T-helper 1 cell (primary cell): ENCODE measurements at places on chromosomes 13 and 19.

DNA sequence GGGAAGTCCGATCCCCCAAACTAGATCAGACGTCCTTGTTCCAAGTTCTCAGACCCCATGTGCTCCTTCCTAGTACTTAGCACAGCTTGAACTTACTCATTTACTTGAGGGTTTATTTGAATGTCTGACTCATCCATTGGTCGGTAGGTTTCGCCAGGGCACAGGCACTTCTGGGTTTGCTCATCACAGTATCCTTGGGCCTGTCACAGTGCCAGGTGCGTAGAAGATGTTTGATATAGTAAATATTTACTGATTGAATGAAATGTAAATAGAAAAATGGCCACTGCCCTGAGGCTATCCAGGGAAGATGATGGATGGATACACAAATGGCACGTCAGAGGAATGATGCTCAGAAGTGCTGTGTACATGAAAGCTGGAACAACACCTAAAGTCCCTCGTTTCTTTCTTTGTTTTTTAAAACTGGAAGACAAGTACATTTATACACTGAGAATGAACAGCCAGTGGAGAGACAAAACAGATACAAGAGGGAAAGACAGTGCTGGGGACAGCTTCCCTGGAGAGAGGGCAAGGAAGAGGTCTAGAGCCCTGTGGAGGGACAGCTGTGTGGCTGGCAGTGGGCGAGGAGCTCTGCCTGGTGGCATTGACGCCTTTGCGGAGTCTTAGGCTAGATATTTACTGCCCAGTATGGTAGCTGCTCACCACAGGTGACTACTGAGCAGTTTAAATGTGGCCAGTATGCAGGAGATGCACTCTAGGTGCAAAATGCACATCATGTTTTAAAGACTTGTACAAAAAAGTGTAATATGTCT, 31.2 kb upstream of the KL start:
- DNase-seq = no peak

DNA sequence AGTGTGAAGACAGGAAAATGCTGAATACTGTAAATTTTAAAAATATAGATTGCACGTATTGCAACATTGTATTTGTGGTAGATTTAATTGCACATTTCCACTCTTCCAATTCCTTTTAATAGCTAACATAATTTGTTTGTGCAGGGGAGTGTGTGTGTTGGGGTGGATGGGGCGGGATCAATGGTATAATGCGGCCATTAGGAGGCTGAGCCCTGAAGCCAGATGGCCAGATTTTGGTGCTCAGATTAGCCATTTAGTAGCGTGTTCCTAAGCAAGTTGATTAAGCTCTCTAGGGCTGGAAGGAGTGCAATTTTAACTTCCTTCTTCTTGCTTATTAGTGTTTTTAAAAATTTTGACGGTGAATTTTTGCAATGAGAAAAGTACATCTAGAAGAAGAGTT, 5.8 kb downstream of the OXGR1 start:
- no peak for DNase-seq

GRCh38 chr13:86633346-86633745, 834.1 kb upstream of the SLITRK6 start:
- DNase-seq = no peak

DNA sequence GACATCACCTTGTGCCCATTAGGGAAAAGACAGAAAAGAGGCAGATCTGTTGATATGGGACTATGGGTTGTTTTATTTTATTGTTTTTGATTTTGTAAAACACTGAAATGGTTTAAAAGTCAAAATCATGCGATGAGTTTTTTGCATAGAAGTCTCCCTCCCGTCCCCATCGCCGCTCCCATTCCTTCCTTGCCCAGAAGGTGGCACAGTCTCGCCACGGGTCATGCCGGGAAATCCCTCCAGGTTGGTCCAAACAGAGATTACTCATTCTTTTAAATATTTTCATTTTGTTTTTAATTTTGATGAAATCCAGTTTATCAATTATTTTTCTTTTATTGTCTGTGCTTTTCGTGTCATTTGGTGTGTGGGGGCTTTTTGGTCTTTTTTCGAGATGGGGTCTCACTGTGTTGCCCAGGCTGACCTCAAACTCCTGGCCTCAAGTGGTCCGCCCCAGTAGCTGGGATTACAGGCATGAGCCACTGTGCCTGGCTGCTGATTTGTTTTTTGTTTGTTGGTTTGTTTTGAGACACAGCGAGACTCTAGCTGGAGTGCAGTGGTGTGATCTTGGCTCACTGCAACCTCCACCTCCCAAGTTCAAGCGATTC, 9.2 kb downstream of the PGPEP1 start:
- no peak for DNase-seq

DNA sequence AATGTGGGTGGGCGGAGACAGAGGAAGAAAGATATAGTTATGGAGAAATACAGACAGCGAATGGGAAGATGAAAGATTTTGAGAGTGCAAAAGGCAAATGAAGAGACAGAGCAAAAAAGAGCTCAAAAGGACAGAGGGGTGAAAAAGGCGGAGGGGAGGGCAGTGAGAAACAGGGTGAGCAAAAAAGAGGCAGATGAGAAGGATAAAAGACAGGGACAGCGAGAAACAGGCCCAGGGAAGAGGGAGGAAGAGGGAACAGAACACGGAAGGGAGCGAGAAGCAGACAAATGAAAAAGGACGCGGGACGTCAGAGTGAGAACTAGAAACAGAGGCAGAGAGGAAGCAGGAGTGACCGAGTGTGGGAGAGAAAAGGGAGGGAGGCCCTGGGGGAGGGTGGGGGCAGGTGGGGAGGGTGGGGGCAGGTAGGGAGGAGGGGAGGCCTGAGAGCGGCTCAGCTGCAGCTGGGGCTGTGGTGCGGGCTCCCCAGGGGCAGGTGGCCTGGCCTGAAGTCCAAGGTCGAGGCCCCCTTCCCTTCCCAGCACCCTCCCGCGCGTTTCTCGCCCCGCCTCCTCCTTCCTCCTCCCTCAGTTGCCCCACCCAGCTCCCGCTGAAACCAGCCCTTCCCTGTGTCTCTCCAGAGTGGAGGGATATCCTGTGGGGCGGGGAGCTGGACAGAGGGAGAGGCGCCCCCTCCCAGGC, 2.9 kb downstream of the KLK1 start:
- DNase-seq = no peak

- no peak for DNase-seq
Measured at GRCh38 chr13:22993148-22993547, 187.6 kb upstream of the SGCG start.

DNA sequence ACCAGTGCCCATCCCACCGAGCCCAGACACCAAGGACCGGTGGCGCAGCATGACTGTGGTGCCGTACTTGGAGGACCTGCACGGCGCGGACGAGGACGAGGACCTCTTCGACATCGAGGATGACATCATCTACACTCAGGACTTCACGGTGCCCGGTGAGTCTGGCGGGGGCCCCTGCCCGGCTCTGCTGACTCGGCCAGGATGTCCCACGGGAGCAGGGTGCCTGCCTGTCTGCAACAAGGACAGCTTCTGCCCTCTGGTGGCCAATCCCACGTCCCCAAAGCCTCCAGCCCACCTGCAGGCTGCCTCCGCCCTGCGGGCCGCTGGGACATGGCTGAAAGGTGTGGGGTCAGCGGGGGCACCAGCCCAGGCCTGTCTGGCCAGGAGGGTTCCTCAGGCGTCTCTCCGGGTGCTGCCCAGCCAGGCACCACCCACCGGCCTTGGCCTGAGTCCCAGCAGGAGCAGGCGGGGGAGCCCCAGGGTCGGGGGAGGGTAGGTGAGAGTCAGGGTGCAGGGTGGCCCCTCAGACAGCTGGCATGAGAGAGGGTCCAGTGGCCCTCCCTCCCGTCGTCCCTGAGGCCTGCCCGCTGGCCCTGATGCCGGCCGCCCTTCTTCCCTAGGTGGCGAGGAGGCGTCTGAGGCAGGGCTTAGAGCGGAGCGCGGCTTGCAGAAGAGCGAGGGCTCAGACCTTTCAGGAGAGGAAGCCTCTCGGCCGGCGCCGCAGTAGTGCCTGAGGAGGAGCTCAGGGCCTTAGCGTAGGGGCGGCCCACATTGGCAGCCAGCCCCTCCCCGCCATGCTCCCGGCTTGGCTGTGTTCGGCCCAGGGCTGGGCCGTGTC, 14.6 kb downstream of the CBARP start:
- DNase-seq = no peak
